ENCODE measurements at places on chromosomes 6 and 20.
A peak's percentile ranks its signal among the peaks of the same experiment; 100 is the strongest.

- ATAC-seq: no peak
Observed at GRCh38 chr6:81793821-81794475, 41.5 kb upstream of the TENT5A start.

- no peak for ATAC-seq
Observed at GRCh38 chr6:141634269-141634668, 498.5 kb upstream of the GJE1 start.

DNA sequence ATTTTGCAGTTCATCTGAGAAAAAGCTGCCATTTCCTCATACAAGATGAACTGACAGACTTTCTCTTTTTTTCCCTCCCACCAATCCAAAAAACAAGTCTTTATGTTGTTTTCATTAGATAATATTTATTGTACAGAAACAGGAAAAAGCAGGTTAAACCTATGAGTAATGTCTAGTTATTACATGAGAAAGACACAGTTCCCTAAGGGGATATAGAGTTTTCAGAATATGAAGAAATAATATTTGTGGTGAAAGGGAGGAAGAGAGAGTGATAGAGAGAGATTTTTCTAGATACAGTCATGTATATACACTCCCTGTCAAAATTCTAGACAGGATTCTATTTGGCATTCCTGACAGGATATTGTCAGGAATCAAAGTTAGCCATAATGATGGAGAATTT lies 392.4 kb downstream of the BMP2 start:
- no peak for ATAC-seq

GRCh38 chr20:62704341-62704948 lies 4.2 kb upstream of the NTSR1 start:
- ATAC-seq: peak; percentile 81

DNA sequence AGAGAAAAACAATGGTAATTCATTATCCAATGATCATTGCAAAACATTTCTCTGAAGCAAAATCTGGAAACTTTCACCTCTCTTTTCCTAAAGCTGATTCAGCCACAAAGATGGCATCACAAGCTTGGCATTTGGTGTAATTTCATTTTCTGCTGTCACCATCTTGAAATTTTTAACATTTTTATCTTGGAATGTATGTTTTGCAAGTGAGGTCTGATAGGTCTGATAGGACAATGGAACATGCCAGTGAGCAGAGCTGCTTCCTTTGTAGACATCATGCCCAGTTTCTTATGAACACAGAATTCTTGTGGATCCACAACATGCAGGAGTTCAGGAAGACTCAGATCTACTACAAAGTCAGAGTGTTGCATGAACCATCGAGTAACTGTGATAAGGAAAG lies 969.6 kb downstream of the EYS start:
- ATAC-seq: no peak

DNA sequence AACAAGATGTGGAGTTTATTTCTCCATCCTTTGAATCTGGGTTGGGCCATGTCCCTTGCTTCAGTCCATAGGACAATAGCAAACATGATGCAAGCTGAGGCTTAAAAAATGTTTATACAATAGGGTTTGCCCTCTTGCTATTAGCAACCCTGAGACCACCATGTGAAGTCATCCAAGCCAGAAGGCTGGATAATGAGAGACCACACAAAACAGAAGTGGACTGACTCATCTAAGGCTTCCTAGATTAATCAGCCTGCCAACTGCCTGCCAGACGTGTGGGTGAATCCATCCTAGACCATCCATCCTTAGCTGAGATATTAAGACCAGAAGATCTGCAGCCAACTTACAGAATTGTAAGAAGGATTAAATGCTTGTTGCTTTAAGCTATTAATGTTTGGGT lies 38.1 kb upstream of the ISM1 start:
- no peak for ATAC-seq

GRCh38 chr20:57808264-57809070 lies 98.7 kb upstream of the PMEPA1 start:
- ATAC-seq: no peak

- ATAC-seq: no peak
Observed at GRCh38 chr6:113823916-113824315, 33.2 kb upstream of the MARCKS start.

- no peak for ATAC-seq
Observed at GRCh38 chr6:129893640-129894039, 32.5 kb upstream of the TMEM244 start.

DNA sequence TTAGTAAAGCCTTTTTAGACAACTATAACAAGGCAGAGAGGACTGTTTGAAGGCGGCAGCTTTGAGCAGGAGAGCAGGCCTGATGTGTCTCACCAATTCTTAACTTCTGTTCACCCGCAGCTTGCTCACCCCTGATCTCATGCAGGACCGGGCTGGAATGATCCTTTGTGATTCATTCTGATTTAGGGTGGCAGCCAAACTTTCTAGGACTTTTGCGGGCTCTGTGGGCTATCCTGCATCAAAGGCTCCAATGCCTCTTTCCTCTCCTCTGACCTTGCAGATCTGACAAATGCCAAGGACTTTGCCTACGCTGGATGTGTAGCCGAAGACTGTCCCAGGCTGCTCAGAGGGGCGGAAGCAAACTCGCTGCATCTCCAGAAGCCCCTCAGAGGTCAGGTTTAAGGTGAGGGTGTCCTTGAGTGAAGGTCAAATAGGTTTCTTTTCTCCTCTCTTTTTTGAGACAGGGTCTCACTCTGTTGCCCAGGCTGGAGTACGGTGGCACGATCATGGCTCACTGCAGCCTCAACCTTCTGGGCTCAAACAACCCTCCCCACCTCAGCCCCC lies 72.3 kb downstream of the VEGFA start:
- no peak for ATAC-seq

DNA sequence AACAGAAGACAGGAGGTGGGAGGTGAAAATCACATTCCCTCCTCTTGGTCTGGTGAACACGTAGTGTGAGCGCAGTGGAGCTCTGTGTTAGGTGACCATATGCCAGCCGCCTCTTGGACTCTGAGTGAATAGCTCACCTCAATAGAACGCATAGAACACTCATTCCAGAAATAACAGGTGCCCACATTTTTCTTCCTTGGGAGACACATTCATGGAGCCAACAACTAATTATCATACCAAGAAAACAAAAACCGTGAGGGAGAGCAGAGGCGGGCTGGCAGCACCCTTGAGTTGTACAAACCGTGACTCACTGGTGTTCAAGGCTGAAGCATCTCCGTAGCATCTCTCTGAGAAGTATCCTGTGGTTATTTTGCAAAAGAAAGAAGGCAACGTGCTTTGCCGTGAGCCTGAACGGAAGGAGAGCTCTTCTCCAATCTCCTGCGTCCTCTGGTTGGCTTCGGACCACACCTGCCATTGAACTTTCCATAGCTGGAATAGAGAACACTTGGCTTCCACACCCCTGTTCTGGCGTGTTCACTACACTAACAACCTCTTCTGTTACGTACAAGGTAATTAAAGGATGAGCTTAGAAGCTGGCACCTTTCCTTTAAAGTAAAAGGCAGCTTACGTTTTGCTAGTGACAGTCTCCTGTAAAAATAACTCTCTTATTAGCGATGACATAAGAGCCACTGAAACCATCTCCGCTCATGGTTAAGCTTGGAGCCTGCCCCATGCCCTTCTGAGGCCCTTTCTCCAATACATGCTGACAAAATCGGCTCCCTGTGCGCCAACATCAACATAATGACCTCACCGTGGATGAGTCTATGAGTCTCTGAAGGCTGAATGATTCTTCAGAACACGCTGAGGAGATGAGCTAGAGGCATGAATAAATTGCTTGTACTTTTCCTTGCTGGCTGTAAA lies 30.2 kb upstream of the SGK1 start:
- peak; percentile 85 for ATAC-seq

GRCh38 chr6:39377539-39377950 lies 55.0 kb upstream of the KCNK16 start:
- peak; percentile 49 for ATAC-seq

DNA sequence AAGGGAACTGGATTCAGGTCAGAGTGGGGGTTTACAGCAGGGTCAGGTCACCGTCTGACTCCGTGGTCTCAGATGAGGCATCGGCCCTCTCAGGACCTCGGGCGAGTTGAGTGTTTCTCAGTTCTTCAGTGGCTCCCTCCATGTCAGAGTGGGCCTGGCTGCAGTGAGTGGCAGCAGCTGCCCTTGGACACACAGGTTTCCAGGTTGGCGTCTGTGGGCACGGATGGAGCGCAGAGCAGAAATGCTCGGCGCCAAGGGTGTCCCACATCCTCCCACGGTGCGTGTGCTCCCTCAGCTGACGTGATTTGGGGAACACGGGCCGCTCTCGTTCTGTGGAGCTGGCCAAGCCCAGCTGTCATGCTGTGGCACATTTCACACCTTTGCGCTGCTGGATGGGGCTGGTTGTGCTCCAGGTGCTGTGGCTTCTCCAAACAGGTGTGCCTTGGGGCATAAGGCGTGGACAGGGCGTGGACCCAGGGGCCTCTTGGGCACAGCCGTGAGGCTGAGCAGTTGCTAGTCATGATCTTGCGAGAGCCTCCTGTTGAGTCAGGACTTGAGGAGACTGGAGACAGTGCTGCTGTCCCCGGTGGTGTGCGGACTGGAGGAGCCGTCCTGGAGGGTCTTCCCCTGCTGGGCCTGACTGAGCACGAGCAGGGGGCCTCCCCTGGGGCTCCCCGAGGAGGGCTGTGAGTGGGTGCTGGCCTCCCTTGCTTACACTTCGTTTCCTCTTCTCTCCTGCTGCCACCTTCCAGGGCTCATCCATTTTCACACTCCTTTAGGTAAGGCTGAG lies 9.5 kb upstream of the DNAJC5 start:
- no peak for ATAC-seq

Data from SK-N-SH treated with all-trans-retinoic acid at 6 μM for 48 hours (cell line).